ENCODE measurements at places on chromosomes 4 and X.

GRCh38 chr4:8089862-8090261 lies 68.8 kb downstream of the ABLIM2 start:
- no peak for DNase-seq

GRCh38 chrX:38750551-38750950 lies 50.7 kb upstream of the MID1IP1 start:
- DNase-seq: no peak

DNA sequence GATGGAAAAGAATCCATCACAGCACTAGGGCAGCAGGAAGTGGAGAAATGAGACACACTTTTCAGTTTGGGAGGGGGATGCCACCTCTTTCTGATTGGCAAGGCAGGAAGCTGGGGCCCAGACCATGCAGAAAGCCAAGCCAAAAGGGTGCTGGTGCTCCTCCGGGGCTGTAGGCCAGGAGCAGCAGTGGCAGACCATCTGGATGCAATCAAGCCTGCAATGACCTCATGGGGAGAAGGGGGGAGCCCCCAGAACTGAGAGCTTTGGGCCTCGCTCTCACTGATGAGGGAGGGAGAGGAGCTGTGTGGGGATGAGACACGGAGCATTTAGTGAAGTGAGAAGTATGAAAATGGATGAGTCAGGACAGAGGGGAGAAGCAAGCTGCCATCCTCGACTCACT lies 141.3 kb upstream of the NALF2 start:
- DNase-seq: no peak

DNA sequence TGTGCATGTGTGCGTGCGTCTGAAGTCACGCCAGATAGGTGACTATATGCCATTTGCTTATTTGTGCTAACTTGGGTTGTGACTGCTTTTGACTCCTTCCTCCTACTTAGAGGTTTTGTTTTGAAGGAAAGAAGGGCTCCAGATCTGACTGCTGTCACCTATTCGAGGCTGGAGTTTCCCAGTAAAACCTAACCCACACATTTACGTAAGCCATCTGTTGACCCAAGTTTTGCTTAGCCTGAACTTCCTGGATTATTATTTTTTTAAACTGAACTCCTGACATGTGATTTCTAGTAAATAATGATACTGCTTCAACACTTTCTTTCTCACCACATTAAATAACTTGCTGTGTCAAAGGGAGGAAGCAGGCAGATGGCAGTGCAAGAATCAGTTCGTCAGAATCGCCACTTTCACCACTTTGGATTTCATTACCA lies 41.5 kb downstream of the DTHD1 start:
- DNase-seq: no peak

GRCh38 chr4:23456864-23457263 lies 433.0 kb downstream of the PPARGC1A start:
- no peak for DNase-seq

- DNase-seq: no peak
These were observed 15.4 kb downstream of the NKX6-1 start for GRCh38 chr4:84483688-84484087.

- no peak for DNase-seq
These were observed 3.0 kb upstream of the LAGE3 start for GRCh38 chrX:154481911-154482601.

- DNase-seq: no peak
These were observed 589.7 kb downstream of the SPRY1 start for GRCh38 chr4:123986268-123986798.

DNA sequence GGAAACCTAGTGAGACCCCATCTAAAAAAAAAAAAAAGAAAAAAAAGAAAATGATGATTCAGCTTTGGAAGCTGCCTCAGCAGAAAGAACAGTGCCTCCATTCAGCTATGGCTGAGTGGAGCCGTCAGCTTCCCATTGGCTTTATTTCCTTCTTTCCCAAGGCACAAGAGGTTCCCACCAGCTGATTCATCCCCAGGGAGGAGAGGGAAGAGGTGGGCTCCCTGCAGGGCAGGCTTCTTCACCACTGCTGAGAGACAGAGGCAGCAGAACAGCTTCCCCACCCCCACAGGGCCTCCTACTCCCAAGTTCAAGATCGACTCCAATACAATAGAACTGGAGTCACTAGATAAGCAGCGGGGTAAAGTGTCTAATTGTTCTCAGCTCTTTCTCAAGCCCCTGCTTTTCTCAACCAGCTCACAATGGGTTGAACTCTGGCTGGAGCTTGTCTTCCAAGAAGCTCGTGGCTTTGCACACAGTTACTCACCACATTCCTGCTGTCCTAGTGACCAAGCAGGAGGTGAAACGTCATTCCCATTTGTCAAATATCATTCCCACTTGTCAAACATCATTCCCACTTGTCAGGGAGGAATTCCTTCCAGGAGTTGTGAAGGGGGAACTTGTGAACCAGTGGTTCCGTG lies 47.8 kb downstream of the FHDC1 start:
- DNase-seq: no peak

DNA sequence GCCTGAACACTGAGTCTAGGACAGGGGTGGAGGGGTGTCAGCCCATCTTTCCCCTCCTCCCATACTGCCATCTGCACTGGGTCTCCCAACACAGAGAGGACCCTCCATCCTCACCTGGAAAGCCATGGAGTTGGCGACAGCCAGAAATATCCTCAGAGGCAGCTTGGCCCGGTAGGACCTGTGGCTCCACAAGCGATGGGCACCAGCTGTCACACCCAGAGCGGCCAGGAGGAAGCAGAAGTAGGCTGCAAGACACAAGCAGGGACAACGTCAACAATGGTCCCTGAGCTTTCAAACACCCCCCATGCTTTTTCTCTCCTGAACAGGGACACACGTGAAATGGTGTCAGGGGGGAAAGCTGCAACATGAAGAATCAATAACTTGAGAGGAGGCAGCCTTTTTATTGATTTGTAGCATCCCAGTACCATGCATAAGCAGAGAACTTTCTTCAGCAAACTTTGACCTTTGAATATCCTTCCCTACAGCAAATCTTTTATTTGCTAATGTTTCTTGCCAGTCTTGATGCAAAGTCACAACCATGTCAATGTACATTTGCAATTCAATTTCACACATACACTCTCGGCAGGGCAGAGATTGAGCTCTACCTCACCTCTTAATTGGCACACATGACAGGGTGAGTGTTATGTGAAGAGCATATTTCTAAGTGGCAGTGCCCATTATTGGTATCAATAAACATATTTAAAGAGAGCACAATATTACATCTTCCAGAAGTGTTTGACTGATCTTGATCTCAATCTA lies 93.2 kb downstream of the SCD5 start:
- DNase-seq: no peak

- DNase-seq: no peak
These were observed 201.9 kb upstream of the AGTR2 start for GRCh38 chrX:115968436-115969252.

- no peak for DNase-seq
These were observed 15.1 kb downstream of the RAPGEF2 start for GRCh38 chr4:159117968-159118367.

DNA sequence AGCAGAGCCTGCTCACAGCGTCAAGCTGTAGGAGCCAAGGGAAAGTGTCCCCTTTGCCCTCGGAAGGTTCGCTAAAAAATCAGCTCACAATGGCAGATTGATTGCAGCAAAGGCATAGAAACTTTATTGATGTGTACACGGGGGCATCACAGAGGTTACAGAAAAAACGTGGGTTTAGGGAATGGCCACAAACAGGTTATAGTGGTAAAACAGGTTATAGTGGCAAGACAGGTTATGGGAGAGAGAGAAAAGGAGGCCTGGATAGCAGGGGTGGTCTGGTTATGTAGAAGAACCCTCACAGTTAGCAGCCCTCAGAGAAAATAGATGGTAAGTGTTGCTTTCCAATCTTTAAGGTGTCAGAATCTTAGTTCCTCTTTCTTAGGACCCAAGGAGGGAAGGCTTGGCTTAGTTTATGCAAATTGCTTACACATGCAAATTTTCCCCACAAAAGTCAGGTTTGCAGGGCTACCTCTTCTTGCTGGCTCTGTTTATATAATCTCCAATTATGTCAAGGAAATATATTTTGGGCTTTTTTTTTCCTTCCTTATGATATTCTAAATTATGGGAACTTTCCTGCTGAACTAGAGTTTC lies 113.7 kb downstream of the BMP15 start:
- DNase-seq: no peak

DNA sequence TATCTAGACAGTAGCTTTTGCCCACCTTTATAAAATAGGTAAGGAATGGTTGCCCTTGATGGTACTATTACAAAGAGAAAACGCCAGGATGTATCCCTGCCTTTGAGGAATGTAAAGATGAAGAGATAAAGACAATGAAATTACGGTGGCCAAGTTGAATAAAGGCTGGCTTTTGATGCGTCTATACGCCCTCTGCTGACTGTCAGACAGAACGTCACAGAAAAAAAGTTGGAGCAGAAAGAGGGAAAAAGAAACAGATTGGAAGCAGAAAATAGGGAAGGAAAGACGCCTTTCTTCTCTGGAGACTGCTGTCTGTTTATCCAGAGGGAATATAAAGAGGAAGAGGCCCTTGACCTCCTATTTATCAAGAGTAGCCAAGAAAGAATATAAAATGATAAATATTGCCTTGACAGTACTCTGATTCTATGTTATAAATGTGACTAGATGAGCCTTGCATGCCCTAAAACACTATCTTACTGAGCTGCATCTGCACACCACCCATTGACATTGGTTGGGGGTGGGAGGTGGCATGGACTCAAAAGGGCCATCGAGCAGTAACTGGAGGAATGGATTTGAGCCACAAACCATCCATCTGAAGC lies 30.6 kb downstream of the PCDH19 start:
- no peak for DNase-seq

DNA sequence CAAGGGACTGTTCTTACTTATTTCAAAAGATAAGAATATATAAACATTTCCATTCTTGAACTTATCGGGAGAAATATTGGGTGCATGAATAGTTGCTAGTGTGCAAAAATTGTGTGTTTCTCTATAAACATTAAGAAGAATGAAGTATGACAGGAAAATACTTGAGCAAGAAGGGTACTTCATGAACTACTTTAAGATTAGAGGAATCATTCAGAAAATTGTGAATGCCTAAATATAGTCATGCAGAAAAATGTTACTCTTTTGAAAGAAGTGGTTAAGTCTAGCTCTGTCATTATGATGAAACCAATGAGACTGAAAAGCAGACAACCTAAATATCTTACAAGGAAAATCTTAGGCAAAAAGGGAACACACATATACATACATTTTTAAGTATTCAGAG lies 207.8 kb upstream of the PCDH18 start:
- DNase-seq: no peak

- no peak for DNase-seq
These were observed 159.6 kb upstream of the RBPJ start for GRCh38 chr4:26161030-26161824.

DNA sequence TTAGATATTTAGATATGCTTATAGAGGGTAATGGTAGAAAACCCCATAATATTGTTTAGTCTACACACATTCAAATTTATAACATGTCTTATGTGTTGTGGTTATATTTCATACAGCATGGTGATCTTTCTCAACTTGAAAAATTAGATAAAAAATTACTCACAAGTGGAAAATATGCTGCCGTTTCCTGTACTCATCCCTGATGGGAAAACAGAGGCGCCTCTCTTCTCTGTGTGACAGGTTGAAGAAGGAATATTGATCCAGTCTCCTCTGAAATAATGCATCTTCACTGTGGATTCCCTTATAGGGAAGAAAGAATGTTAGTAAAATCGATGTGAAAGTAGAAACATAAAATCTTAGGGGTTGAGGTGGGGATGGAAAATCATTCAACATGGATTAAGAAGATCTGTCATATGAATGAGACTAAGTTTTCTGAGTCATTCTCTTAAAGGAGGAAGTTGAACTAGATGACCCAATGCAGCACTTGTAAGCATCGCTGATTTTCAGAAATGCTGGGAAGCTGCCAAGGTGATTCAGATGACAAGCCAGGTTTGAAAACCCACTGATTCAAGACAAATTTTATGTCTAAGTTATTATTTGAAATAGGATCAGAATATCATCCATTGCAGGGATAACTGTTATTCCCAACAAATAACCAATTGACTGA lies 70.7 kb downstream of the ANKRD50 start:
- no peak for DNase-seq

All from stimulated activated CD4-positive, alpha-beta T cell treated with anti-CD3 and anti-CD28 coated beads, Interleukin-4, amount 100 ng/mL, for 48 hours (primary cell).